Fibroblast of the aortic adventitia (primary cell): ENCODE measurements at places on chromosomes 1 and 21. TPM values are rescaled to one million over a fixed set of nuclear protein-coding genes. Genes with fewer than 3 reads are reported as not detected.
A peak's percentile ranks its signal among the peaks of the same experiment; 100 is the strongest.

- peak; percentile 35 for DNase-seq
These were observed 154.2 kb downstream of the RERE start for GRCh38 chr1:8663090-8663802.

- peak; percentile 40 for DNase-seq
These were observed 805 bp downstream of the ATG4C start for GRCh38 chr1:62784509-62785365.

DNA sequence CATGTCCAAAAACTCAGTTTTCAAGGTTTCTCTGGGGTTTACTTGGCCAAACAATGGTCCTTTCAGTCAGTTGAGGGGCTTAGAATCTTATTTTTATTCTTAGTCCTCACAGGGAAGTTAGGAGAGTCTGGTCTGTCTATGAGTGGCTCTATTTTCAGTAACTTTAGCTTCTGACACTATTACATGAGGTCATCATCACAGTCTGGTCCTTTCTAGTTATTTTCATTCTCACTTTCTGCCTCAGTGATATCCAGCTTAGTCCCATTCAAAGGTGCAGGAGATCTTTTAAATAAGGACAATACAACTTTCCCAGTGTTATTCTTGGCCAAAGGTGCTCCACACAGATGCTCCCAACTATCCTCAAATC, 30.0 kb upstream of the FGGY start:
- no peak for DNase-seq

GRCh38 chr1:237383791-237384190, 341.8 kb downstream of the RYR2 start:
- peak; percentile 1 for DNase-seq

GRCh38 chr1:17007121-17007520, 4.6 kb downstream of the ATP13A2 start:
- DNase-seq: no peak

DNA sequence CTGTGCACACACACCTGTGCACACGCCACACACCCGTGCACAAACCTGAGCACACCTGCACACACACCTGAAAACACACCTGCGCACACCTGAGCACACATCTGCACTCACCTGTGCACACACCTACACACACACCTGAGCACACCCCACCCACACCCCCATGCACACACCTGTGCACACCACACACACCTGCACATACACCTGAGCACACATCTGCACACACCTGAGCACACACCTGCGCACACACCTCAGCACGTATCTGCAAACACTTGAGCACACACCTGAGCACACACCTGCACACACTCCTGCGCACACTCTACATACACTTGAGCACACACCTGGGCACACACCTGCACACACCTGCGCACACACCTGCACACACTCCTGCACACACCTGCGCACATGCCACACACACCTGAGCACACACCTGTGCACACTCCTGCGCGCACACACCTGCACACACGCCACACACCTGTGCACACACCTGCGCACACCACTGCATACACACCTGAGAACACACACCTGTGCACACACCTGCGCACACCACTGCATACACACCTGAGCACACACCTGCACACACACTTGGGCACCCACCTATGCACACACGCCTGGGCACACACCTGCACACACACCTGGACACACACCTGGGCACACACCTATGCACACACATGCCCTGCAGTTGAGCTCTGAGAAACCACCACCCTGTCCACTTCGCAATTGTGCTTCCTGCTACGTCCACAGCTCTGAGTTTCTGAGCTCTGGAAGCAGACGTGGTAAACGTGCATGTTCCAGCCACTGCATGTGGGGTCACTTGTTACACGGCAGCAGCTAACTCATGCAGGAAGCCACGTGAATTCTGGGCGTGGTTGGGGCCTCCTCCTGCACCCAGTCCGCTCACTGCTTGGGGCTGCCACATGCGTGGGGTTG, 8.0 kb upstream of the C1orf159 start:
- peak; percentile 24 for DNase-seq

GRCh38 chr1:173418107-173418985, 58.8 kb upstream of the PRDX6 start:
- DNase-seq: peak; percentile 57

GRCh38 chr1:8219530-8219929, 98.4 kb upstream of the SLC45A1 start:
- peak; percentile 55 for DNase-seq

- no peak for DNase-seq
These were observed 71.8 kb upstream of the PKN2 start for GRCh38 chr1:88612292-88612691.

- no peak for DNase-seq
These were observed 262.4 kb downstream of the PTPRC start for GRCh38 chr1:198901266-198901665.

- DNase-seq: no peak
These were observed 63.2 kb downstream of the CASQ2 start for GRCh38 chr1:115705085-115705951.

- peak; percentile 59 for DNase-seq
These were observed 1.9 kb downstream of the WLS start for GRCh38 chr1:68230484-68230802.

GRCh38 chr1:25433389-25434186, 2.9 kb downstream of the MACO1 start:
- DNase-seq: peak; percentile 33

DNA sequence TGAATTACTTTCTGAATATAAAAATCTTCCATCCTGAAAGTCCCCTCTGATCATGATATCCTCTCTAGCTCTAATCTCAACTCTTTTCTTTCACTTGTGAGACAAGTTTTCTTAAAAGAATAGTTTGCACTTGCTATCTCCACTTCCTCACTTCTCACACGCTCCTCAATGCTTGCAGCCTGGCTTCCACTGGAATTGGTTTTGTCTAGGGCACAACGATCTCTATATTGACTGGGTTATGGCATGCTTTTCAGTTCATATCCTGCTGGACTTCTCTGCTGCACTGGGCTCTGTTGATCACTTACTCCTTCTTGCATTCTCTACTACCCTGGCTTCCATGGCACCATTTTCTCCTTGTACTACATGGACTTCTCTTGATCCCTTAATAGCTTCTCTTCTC, 474 bp downstream of the FCRLA start:
- DNase-seq: no peak

DNA sequence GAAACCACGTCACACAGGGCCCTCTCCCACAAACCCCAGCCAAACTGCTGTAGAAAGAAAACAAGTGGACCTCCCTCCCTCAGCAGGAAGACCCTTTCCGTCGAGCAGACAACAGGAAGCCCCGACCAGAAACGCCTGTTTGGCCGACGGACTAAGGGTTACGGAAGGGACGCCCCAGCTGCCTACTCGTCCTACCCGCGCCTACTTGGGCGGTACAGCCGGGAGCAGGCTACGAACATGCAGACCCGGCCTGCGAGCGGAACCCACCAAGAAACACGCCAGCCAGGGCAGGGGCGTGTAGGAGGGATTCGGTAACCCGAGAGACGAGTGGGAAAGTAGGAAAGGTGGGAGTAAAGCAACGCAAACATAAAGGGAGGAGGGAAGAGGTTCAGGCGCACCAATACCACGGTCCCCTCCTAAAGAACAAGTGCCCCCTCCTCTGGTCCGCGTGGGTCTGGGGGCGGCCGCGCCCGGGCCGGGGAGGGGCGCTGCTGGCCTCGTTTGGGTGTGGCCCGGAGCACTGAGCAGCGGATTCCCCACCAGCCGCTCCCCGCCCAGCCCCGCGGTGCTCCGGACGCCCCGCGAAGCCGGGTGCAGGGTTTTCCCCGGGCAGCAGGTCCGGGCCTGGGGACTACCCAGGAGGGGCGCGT, 450 bp downstream of the S100A10 start:
- no peak for DNase-seq

DNA sequence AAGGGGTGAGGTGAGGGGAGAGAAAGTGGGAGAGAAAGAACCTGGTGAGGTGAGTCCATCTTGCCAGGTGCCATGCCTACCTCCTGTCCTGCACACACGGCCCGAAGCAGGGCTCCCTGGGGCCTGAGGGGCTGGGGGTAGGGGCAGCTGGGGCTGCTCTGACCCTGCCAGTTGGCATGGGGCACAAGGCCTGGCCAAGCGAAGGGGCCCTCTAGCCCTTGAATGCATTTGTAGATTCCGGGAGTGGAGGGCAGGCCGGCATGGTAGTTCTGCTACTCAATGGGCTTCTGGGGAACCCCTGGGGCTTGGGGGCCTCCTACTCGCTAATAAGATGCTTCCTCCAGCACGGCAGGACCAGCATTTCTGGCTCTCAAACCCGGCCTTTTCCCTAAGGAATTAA, 3.6 kb upstream of the PRDM16 start:
- DNase-seq: no peak

- DNase-seq: peak; percentile 94
These were observed 183.5 kb upstream of the DPYD start for GRCh38 chr1:98104289-98104688.

- DNase-seq: peak; percentile 36
These were observed 1.6 kb downstream of the GNPAT start for GRCh38 chr1:231242516-231243198.

GRCh38 chr1:29835874-29836273, 599.6 kb downstream of the PTPRU start:
- DNase-seq: no peak

GRCh38 chr1:40742363-40743061, 41.1 kb upstream of the KCNQ4 start:
- no peak for DNase-seq

- no peak for DNase-seq
These were observed 53.3 kb downstream of the MTR start for GRCh38 chr1:236848274-236848923.

GRCh38 chr1:33099290-33100118, 18.6 kb downstream of the AZIN2 start:
- DNase-seq: peak; percentile 100

DNA sequence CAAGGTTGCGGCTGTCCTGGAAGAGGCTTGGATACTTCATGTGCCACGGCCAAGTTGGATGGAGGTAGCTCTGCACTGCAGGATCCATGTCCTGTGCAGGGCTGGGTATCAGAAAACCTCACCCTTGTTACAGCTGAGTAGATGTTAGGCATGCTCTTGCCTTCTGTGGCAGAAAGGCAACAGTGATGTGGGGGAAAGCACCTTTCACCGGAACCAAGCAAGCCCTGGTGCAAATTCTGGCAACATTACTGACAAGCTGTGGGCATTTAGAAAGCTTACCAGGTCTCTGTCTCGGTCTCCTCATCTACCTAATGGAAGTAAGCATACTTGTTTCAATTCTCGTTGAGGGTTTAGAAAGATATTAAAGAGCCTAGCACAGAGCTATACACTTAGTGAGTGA, 14.5 kb upstream of the CDCA8 start:
- DNase-seq: no peak

- no peak for DNase-seq
These were observed 4.5 kb downstream of the COPA start for GRCh38 chr1:160338580-160338979.

GRCh38 chr1:88433556-88433955, 250.5 kb upstream of the PKN2 start:
- DNase-seq: no peak

GRCh38 chr21:38491536-38491935, 6.7 kb downstream of the ERG start:
- DNase-seq: peak; percentile 35

DNA sequence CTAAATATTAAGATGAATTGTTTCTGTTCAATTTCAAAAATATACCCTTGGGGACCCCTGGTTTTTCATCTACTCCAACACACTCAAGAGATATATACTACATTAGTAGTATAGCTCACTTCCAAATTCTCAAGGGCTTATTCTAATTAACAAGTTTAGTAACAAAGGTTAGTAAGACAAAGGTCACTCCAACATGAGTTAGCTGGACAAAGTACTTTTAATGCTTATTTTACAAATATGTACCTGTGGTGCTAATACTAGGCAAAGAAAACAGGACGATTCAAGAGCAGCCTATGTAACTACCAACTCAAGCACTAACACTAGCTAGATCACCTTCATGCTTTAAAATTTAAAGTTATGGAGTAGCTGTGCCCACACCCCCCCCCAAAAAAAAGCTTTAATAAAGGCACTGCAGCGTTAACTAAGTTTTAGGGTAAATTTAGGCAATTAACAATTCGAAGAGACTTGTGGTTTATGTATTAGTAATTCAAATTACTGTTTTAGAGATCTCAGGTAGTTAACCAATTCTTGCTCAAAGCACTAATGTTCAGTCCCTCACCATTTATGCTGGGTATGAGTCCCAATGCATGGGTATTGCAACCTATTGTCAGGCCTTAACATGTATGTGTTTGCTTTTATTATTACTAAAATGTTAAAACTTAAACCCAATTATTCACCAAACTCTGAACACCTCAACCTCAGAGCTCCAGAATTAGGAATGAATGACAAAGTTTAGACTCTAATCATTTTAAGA, 14.1 kb downstream of the HNRNPU start:
- DNase-seq: no peak

DNA sequence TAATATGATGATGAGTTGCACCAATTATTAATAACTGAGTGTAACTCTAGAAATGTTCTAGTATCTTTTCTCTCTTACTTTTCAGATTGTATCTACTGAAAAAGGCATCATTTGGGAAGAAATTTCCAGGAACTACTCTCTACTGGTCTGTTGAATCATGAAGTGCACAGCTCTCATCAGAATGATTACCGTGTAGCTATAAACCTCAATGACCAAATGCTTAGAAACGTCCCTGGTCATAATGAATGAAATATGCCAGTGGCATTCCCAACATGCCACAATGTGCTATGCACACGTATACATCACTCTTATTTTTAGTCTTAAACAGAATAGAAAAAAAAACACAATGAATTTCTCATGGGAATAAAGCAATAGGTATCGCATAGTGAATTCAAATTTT, 534.3 kb upstream of the OLFM3 start:
- DNase-seq: no peak

NBPF14 gene
- 12.4 and 24.4 TPM in 2 replicates for total RNA-seq

THEM5 gene
- total RNA-seq: not detected in 2 replicates

LCE2A gene
- not detected in 2 replicates for total RNA-seq

CRNN gene
- not detected in 2 replicates for total RNA-seq

SLC27A3 gene
- total RNA-seq: 11.5 and 113 TPM in 2 replicates

SV2A gene
- 17.4 and 25.0 TPM in 2 replicates for total RNA-seq

PBXIP1 gene
- 36.2 and 122 TPM in 2 replicates for total RNA-seq

C1orf167 gene
- 0.36 TPM in 1 of 2 replicates, not detected in the other for total RNA-seq

TAS1R2 gene
- not detected in 2 replicates for total RNA-seq

LACTBL1 gene
- total RNA-seq: not detected in 2 replicates

PADI4 gene
- total RNA-seq: not detected in 2 replicates

OR2G6 gene
- not detected in 2 replicates for total RNA-seq

CD1D gene
- total RNA-seq: 0.09 TPM in 1 of 2 replicates, not detected in the other

MYOM3 gene
- total RNA-seq: under 0.01 TPM in 1 of 2 replicates, not detected in the other

HES2 gene
- total RNA-seq: 0.09 and 0.65 TPM in 2 replicates

LRRC8D gene
- total RNA-seq: 12.1 and 45.6 TPM in 2 replicates
